Activated T-helper 2 cell treated with anti-CD3 and anti-CD28 coated beads, Interferon-gamma antibody, Interleukin-2, Interleukin-4, amounts not matched to agents 10 μg/mL and 5 μg/mL and 100 μg/mL, durations not matched to agents 14 hours and 24 hours and 36 hours (primary cell): ENCODE measurements at places on chromosomes 6 and 20. TPM values are rescaled to one million over a fixed set of nuclear protein-coding genes. Genes with fewer than 3 reads are reported as not detected.

GRCh38 chr6:52074716-52075115 is 12.7 kb downstream of the PKHD1 start:
- no peak for DNase-seq

DNA sequence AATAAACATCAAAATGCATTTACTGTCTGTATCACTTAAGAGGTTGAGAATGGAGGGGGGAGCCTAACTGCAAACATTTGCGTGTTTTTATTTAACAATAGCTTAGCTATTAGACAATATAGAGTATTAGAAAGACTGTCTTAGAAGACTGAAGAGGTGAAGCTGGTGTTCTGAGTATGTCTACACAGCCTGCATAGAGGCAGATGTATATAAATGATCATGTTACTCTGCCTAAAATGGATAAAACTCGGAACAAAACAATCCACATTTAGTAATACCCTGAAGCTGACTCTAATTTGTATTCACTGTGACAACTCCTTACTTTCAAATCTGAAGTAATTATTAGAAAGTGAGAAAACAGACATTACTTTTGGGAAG is 181.9 kb downstream of the GMPR start:
- DNase-seq = no peak

- DNase-seq = no peak
Measured at GRCh38 chr20:37643400-37643799, 50.4 kb upstream of the CTNNBL1 start.

- DNase-seq = peak; percentile 45
Measured at GRCh38 chr6:43628393-43629103, 516 bp downstream of the GTPBP2 start.

GRCh38 chr6:25902071-25902470 is 28.0 kb upstream of the SLC17A3 start:
- DNase-seq = no peak

DNA sequence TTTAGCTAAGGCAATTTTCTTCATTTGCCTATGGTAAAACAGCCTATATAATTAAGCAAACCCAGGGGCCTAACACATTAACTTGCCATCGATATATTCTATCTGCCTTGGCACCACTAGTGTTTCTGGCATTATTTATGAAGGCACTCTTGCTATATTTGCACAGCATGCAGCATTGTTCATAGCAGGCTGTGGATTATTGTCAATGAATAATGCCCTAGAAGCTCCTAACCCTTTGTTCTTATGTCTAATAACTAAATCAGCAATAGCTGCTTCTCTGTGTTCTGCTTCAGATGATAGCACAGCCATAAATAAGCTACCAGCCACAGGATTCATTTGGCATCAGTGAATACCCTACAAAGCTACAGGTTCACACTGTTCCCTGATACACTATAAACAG is 254.8 kb upstream of the STXBP5 start:
- no peak for DNase-seq

DNA sequence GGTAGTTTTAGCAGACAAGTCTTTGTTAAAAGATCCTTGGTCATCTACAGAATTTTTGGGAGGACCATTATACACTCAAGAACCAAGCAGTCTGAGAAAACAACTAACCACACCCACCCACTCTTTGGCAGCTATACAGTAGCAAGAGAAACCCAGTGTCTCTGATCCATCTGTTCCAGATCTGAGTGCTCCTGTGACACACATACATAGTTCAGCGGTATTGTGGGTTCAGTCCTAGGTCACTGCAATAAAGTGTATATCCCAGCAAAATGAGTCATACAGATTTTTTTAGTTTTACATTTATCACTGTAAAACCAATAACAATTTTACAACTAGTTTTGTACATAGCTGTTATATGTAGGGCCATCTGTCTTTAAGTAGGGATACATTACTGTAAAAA is 47.4 kb upstream of the PAK5 start:
- DNase-seq = no peak

- no peak for DNase-seq
Measured at GRCh38 chr6:103344554-103345163, 1515.1 kb downstream of the HACE1 start.

GRCh38 chr6:119934816-119935215 is 585.3 kb upstream of the MAN1A1 start:
- no peak for DNase-seq

- no peak for DNase-seq
Measured at GRCh38 chr20:3374296-3374695, 33.2 kb downstream of the DNAAF9 start.

GRCh38 chr20:60930023-60930790 is 321.9 kb upstream of the CDH4 start:
- no peak for DNase-seq

GRCh38 chr6:168712993-168713392 is 272.0 kb downstream of the SMOC2 start:
- DNase-seq = no peak

- no peak for DNase-seq
Measured at GRCh38 chr6:140774080-140774505, 1358.6 kb upstream of the GJE1 start.

GRCh38 chr6:4907602-4908001 is 96.2 kb downstream of the RPP40 start:
- no peak for DNase-seq

GRCh38 chr20:24693466-24694156 is 224.2 kb downstream of the SYNDIG1 start:
- peak; percentile 4 for DNase-seq

DNA sequence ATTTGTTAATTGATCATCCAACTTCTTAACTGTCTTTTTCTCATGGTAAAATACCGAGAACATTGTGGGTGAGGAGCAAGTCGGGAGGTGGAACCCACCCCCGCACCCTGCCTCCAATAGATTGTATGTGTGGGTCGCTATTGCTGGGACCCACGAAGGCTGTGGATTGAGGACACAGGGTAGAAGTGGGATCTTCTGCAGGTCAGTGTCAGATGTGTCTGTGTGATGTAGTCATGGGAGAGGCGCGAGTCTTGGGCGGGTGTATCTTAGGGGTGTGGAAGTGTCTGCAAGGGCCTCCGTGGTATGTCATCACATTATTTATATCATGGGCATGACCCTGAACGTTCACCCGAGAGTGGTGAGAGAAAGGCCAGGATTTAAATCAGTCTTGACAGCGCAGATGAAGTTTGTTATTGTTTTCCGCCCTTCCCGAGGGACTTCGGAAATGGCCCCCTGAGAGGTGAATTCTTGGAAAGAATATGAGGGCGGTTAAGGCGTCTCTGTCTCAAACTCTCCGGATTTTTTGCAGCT is 472 bp upstream of the PAQR8 start:
- DNase-seq = no peak

- no peak for DNase-seq
Measured at GRCh38 chr6:149642829-149643580, 5.5 kb downstream of the KATNA1 start.

DNA sequence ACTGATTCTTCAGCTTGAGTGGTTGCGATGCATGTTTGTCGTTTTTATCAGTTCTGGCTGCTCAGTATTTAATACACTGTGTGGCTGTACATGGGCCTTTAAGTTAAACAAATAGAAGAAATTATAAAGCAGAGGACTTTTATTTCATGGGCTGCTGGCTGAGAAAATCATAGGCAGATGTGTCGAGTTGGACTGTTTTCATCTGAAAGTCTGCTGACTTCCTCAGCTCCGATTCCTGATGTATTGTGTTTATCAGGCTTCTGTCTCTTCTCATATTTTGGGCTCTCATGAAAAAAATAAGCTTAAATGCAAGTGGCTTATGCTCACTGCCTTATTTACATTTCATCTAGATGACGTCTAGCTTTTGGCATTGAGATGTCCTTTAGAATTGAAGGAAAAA is 129.5 kb upstream of the GGTLC1 start:
- DNase-seq = no peak

GRCh38 chr20:50221501-50222308 is 31.1 kb downstream of the CEBPB start:
- no peak for DNase-seq

Gene SLC16A10
- total RNA-seq = 2.9 and 3.6 TPM in 2 replicates

Gene TNNC2
- 0.28 TPM in 1 of 2 replicates, not detected in the other for total RNA-seq

Gene GNMT
- total RNA-seq = 0.62 and 0.69 TPM in 2 replicates

Gene SLC26A8
- total RNA-seq = not detected in 2 replicates

Gene DNMT3B
- total RNA-seq = 2.8 and 3.4 TPM in 2 replicates

Gene RAB44
- total RNA-seq = not detected in 2 replicates

Gene CAGE1
- total RNA-seq = 0.16 TPM in 2 replicates

Gene MAS1
- total RNA-seq = not detected in 2 replicates

Gene SIRPD
- total RNA-seq = 0.37 TPM in 1 of 2 replicates, not detected in the other

Gene CTAGE9
- not detected in 2 replicates for total RNA-seq

Gene SLC17A1
- 0.32 and 0.34 TPM in 2 replicates for total RNA-seq

Gene POU5F1
- total RNA-seq = not detected in 2 replicates
